K562 (cell line): ENCODE measurements at places on chromosomes 11 and 22. TPM values are rescaled to one million over a fixed set of nuclear protein-coding genes. Genes with fewer than 3 reads are reported as not detected.

The C22orf31 gene
- total RNA-seq: not detected in 2 replicates

The RPL27A gene
- 1,153 and 1,212 TPM in 2 replicates for total RNA-seq

GRCh38 chr22:48974443-48975315 is 853.0 kb downstream of the BRD1 start:
- no peak for DNase-seq

DNA sequence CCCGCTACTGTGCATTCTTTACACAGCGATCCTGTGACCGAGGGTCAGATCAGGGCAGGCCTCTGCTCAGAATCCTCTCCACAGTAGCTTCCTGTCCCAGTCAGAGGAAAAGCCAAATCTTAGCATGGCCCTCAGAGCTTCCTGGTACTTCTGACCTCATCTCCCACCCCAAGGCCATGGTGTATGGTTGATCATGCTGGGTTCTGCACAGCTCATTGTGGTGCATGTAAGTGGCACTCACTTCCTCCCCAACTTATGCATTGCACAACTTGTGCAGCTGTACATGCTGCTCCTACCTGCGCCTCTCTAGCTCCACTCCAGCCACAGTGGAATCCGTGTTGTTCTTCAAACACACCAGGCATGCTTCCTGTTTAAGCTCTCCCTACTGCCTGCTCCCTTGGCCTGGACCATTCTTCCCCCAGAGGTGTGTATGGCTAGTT is 20.3 kb downstream of the BMAL1 start:
- no peak for DNase-seq

DNA sequence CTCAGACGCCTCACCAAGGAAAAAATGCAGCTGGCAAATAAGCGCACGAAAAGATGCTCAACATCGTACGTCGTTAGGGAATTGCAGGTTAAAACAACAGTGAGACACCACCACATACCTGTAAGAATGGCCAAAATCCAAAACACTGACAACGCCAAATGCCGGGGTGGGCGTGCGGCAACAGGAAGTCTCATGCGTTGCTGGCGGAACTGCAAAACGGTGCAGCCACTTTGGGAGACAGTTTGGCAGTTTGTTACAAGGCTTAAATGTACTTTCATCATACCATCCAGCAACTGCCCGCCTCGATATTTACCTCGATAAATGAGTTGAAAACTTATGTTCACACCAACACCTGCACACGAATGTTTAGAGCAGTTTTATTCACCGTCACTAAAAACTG is 7.5 kb upstream of the CTSD start:
- no peak for DNase-seq

DNA sequence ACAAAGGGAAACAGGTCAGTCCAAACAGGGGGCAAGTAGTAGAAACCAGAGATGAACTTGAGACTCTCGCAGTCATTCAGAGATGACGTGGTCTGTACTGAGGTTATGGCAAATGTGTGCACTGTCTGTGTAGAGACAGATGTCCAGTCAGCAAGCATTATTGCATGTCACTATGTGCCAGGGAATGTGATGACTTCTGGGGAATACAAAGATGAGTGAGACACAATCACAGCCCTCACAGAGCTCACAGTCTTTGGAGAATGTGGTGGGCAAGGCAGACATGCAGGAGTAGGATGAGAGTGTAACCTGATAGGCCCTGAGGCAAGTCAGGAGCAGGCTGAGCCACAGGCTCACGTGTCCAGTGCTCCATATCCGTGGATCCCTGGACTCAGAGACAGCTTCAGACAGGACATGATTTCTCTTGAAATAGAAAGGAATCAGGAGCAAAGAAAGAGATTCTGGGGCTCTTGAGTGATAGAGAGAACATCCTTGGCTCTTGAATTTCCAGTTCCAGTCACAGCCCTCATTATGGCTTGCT is 550.7 kb downstream of the ETS1 start:
- no peak for DNase-seq

GRCh38 chr11:3831378-3832239 is 9.2 kb downstream of the RHOG start:
- DNase-seq: peak; percentile 7
